ENCODE measurements at places on chromosomes 7 and 10. TPM values are rescaled to one million over a fixed set of nuclear protein-coding genes. Genes with fewer than 3 reads are reported as not detected.

Gene LIPJ
- 0.05 TPM for polyA plus RNA-seq

Gene UTF1
- not detected for polyA plus RNA-seq

Gene IFIT1B
- polyA plus RNA-seq: 0.25 TPM

Gene RAMP3
- polyA plus RNA-seq: 5.6 TPM

Gene MOGAT3
- polyA plus RNA-seq: not detected

Gene DYDC2
- not detected for polyA plus RNA-seq

- DNase-seq: no peak
Measured at GRCh38 chr7:94028768-94029167, 24.6 kb upstream of the BET1 start.

GRCh38 chr7:29852457-29852856 lies 46.1 kb downstream of the WIPF3 start:
- DNase-seq: no peak

DNA sequence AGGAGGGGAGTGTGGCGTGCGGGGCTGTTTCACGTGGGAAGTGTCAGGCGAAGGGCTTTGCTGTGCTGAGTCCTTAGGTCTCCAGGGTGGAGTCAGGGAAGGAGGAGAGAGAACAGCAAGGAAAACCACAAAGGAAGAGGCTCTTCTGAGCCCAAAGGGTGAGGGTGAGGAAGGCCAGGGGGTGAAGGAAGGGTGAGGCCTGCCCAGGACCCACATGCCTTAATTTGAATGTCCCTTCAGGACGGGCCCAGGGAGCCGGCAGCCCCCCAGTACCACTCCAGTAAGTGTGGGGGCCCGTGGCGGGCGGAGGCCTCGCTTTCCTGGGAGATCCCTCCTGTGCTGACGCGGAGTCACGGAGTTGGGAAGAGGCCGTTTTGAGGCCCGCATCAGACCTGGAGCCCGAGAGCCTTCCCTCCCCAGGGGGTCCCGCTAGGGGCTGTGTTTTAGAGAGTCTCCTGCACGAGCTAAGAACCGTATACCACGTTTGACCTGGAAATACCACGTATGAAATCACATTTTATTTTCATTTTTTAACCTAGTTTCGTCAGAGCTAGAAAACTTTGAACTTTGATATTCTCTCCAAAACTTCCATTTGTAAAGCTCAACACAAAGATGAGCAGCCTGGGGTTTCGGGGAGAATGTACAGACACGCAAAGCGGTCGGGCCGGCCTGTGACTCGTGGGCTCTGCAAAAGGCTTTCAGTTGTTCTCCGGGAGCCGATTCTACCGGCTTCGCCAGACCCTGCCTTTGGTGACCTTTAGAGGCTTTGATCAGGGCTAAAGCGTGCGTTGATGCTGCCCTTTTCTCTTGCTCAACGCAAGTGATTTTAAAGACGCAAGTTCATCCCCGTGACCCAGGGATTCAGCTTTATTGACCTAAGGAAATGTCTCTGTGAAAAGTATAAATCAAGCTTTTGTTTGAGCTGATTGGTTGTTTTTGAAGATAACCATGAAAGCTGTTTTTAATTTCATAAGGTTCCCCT lies 23.6 kb upstream of the TTYH3 start:
- no peak for DNase-seq

DNA sequence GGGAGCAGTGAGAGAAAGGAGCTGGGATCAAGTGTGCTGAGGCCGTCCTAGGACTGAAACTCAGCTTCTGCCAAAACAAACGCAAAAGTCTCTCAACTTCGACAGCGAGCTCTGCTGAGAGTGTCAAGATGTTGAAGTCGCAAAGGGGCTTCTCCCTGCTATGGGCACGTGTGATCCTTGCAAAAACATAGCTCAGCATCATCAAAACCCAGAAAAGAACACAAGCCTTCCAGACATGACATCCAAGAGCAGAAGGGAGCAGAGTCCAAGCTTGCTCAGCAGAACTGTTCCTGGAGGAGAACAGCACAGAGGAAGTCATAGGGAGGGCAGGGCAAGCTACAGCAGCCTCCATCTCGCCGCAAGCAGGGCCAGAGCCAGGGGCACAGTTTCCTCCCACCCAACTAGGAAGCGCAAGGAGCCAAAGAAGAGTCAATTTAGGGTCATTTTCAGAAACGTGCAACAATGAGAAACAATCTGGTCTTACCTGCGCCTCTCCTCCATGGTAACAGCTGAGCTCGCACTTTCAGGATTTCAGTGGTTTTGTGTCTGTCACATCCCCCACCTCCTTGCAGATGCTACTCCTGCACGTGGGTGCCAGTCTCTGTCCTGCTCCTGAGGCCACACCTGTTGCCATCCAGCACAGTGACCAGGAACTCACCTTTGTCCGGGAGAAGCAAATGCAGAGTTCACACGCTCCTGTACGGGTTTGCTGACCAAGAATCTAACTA lies 113.9 kb downstream of the DIP2C start:
- DNase-seq: no peak

DNA sequence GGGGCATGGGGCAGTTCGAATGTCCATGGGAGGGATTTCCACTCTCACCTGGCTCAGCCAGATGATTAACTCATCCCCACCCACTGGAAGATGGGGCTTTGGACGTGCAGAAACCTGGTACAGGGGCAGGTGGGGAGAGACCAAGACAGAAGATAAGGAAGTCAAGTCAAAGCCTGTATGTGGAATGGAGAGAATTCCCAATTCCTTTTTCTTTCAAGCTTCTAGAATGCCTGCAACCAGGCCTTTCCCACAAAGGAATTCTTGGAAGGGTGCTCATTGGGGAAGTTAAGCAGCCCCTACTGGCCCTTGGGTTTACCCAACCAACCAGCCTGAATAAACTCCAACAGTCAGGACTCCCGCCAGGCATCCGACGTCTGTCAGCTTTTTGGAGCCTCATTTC lies 39.1 kb downstream of the CCM2 start:
- DNase-seq: no peak

DNA sequence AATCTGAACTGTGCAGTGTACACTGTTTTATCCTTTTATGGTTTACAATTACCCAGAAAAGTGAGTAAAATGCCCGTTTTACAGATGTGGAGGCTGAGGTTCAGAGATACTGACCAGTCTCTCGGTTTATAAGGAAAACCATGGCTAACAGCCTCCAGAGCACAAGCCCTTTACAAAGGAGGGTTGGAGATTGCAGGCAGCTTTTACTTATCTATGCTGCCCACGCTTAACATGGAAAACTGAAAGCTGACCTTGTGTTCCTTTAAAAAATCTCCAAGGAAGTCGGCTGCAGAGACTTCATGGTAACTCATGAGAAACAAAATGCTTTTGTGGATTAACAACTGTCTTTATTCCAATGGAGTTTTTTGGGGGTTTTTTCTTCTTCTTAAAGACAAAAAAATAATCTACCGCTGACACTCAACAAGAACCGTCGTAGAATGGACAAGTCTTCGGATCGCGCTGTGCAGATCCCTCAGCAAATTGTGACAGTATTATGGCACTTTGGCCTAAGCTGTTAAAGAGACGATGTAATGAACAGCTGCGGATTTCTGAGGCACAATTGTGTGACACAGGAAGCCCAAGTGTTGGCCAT lies 654 bp upstream of the SLF2 start:
- DNase-seq: no peak

GRCh38 chr10:60008816-60009215 lies 102.5 kb upstream of the CCDC6 start:
- no peak for DNase-seq

DNA sequence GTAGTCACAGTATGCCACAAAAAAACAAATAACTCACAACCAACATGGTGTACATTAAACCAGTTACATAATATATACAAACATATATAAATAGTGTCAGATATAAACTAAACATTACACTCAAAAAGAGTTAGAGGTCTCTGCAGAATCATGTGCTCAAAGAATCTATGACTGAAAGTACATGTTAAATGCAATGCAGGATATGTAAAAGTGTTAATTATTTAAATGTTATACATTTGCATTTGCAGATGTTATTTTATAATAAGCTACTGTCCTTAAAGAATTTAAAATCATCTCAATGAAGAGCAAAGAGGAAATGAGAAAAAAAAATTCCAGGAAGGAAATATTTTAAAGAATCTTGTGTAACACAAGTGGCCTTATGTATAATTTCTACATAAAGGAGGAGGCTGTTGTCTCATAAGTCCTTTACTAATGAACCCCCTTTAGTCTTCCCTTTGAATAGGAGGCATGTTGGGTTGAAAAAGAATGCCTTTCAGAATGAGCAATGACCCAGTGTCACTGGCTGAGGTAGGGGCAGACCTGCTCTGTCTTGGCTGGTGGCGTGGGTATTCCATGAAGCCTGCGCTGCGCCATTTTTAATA lies 148.9 kb downstream of the ITGA8 start:
- no peak for DNase-seq

All from hindlimb muscle (tissue), 1 donor.